Activated CD4-positive, alpha-beta T cell treated with anti-CD3 and anti-CD28 coated beads, Interleukin-2, amount 10 ng/mL, durations not matched to agents 7 days and 5 days (primary cell): ENCODE measurements at places on chromosomes 1 and 21. TPM values are rescaled to one million over a fixed set of nuclear protein-coding genes. Genes with fewer than 3 reads are reported as not detected.

GRCh38 chr1:31399976-31400375 lies 13.0 kb upstream of the SERINC2 start:
- no peak for DNase-seq

- no peak for DNase-seq
These were observed 40.6 kb downstream of the STUM start for GRCh38 chr1:226589008-226589733.

- DNase-seq = no peak
These were observed 10.5 kb downstream of the CASZ1 start for GRCh38 chr1:10785728-10786638.

DNA sequence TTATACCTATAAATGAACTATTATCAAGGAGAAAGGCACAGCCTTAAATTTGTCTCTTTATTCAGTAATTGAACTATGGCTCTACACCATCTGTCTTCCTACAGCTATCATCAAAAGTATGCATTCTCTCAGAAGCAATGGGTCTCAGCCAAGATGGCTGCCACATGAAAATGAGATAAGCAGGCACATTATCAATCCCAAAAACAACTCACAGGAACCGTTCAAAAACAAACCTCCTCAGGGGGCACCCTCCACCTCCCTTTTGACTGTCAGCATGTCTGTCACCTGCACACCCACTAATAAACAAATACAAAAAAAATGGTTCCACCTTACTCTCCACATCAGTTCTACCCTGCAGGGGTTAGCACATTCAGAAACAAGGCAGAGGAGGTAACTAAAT lies 23.6 kb downstream of the KIAA0319L start:
- no peak for DNase-seq

DNA sequence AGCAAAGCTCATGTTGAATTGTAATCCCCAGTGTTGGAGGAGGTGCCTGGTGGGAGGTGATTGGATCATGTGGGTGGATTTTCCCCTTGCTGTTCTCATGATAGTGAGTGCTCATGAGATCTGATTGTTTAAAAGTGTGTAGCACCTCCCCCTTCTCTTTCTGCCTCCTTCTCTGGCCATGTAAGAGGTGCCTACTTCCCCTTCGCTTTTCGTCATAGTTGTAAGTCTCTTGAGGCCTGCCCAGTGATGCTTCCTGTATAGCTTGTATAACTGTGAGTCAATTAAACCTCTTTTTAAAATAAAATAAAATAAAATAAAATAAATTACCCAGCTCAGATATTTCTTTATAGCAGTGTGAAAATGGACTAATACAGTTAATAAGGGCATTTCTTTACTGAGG lies 1025.7 kb downstream of the PLA2G4A start:
- DNase-seq = no peak

DNA sequence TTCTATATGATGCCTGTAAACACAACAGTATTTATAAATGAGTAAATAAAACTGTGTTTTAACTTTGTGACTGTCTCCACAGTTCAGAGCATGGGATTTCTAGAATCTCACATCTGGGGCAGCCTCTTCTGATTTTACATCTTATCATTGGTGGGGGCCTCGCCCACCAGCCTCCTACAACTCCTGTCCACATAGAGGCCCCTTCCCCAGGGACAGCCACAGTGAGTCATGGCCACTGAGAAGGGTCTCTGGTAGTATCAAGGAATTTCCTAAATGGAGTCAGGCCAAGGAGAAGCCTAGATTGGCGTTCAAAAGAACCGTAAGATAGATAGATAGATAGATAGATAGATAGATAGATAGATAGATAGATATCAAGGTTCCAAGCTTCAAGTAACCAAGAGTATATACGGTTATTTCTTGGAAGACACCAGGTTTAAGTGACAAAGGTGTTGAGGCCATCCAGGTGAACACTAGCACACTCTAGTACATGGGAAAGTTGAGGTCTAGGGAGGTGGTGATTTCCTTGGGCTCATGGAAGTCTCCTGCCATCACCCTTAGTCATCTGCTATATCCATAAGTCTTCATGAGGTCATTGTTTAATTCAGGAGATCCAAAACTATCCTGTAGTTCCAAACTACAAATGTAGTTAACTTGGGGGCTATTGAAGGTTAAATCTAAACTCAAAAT lies 121.6 kb downstream of the SYT2 start:
- DNase-seq = no peak

DNA sequence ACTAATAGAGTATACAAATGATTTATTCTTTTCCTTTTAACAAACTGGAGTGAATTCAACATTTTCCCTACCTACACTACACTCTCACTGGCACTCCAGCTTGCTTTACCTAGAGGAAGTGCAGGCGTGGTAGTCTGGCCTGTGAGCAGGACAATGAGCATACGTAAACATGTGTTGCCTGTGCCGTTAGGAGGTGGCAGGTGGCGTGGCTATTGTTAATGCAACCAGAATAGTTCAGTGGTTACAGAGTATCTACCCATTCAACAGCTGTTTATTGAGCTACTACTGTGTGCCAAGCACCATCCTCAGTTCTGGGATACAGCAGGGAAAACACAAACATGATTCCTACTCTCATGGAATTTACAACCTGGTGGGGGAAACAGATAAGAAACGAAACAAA lies 299.7 kb upstream of the KAZN start:
- no peak for DNase-seq

DNA sequence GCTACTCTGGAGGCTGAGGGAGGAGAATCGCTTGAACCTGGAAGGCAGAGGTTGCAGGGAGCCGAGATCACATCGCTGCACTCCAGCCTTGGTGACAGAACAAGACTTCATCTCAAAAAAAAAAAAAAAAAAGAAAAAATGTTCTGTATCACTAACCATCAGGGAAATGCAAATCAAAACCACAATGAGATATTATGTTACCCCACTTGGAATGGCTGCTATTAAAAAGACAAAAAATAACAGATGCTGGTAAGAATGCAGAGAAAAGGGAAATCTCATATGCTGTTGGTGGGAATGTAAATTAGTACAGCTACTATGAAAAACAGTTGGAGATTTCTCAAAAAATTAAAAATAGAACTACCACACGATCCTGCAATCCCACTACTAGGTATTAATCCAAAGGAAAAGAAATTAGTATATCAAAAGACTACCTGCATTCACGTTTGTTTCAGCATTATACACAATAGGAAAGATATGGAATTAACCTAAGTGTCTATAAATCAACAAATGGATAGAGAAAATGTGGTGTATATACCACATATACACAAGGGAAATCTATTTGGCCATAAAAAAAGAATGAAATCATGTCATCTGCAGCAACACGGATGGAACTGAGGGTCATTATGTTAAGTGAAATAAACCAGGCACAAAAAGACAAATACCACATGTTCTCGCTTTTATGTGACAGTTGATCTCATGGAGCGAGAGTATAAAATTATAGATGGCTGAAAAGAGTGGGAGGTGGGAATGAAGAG lies 62.6 kb downstream of the ABL2 start:
- no peak for DNase-seq

GRCh38 chr21:38202811-38203210 lies 54.0 kb upstream of the KCNJ15 start:
- DNase-seq = no peak

GRCh38 chr1:227892489-227893299 lies 55.0 kb downstream of the WNT9A start:
- DNase-seq = no peak

DNA sequence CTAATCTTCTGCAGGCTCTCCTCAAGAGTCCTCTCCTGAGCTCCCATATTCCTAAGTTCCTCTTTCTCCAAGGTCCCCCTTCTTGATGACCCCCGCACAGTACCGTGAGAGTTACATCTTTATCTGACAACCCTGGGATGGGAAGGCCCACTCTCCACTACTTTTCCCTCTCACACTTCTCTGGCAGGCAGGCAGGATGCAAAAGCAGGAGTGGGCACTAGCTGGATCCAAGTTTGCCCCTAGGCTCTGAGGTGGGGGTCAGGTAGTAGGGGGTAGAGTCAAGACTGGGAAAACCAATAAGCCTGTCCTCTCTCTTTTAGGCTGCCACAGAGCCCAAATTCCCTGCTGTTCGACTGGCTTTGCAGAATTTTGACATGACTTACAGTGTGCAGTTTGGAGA lies 3.9 kb downstream of the NSUN4 start:
- no peak for DNase-seq

GRCh38 chr1:169692756-169693460 lies 18.5 kb downstream of the SELL start:
- peak; percentile 67 for DNase-seq

GRCh38 chr1:23354245-23354644 lies 10.2 kb upstream of the HNRNPR start:
- no peak for DNase-seq

DNA sequence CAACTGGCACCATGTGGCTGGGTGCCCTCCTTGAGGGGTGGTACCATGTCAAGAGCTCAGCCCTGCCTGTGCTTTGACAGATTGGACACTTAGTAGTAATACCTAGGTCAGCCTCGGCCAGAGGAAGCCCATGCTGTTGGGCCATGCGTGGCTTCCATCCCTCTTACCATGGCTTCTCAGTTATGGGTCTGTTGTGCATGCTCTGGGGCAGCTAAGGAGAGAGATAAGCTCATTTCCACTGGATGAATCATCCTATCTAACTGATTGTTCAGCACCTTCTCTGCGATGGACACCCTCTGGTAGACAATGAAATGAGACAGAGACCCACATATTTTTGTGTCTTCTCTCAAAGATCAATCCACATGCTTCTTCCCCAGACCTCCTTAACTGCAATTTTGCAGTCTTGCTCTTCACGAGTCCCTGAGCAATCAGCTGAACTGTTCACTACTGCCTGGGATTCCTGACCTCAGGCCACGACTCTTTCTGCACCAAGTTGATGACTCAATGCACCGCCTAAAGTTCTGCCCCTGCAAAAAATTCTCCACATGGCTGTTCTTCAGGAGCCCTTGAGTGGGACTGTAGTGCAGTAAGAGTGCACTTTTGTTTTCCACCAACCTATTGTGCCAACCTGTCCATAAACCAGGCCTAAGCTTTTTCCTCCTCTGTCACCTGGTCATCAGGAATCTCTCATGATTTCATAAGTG lies 6.9 kb upstream of the TRIM62 start:
- DNase-seq = no peak

DNA sequence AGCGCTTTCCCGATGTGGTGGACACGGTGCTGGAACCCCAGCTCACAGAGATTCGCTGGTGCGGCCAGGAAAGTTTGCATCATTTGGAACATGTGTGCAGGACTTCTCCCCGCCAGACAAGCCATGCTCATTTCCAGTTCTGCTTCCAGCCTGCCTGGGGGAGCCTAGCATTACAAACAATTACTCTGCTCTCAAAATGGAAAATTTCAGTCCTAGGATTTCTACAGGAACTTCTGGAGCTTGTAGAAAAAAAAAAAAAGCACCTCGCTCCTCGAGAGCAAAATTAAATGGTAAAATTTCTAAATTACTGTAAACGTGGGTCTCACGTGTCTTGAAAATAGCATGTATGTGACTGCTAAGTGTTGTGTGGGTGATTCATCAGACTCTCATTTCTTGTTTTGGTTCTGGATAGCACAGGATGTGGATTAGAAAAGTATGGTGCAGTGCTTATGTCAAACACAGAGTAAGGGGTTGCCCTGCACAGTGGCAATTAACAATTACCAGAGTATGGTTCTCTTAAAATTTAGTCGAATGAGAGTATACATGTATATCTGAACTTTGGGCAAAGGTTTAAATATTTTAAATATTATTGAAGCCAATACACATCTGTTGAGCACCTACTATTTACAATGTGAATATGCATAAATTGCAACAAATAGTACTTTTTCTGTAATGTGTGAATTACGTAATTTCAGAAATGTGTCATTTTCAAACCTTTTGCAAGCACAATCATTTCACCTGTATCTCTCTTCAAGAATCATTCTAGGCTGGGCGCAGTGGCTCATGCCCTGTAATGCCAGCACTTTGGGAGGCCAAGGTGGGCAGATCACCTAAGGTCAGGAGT lies 61.8 kb upstream of the PTGFRN start:
- peak; percentile 29 for DNase-seq

- DNase-seq = no peak
These were observed 4.1 kb upstream of the GNPAT start for GRCh38 chr1:231236938-231237337.

GRCh38 chr1:208154679-208155642 lies 89.2 kb downstream of the PLXNA2 start:
- no peak for DNase-seq

DNA sequence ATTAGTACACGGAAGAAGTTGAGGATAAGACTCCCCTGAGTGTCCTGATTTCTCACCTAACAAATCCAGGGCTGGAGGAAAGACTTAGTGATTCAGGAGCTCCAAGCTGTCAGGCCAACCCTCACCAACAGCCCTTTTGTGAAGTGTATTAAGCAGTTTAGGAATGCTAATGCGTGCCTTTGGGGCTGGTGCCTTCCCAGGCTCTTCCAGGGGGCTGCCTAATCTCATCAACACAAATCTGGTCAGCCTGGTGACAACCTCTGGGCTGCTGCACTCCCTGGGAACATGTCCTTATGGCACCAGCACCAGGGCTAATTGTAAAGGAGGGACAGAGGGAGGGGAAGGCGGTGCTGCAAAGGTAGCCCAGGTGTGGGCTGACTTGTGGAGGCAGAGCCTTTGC lies 15.5 kb downstream of the CSMD2 start:
- DNase-seq = no peak

DNA sequence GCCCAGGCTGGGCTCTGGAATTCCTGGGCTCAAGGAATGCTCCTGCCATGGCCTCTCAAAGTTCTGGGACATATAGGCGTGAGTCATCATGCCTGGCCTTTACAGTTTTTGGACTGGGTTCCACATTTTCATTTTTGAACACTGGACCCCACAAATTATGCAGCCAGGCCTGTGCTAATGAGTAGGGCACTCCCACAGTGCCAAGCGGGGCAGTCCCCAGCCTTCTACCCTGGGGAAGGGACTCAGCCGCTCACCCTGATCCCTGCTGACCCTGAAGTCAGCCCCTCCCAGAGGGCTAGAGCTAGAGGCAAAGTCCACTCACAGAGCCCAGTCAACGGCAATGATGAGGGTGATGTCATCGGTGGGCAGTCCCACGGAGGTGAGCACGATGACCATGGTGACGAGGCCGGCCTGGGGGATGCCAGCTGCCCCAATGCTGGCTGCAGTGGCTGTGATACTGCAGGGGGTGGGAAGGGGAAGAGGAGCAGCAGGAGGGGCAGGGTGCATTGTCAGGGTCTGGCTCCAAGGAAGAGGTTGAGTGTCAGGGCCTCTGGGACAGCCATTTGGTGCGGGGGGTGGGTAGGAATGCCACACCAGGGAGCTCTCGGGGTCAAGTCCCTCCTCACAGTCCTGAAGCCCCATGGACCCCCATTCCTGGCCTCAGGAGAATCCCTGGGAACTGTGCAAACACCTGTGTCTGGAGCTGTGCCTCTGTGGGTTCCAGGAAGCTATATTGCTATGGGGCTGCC lies 27.6 kb downstream of the PODN start:
- DNase-seq = no peak

- no peak for DNase-seq
These were observed 18.2 kb downstream of the CRYZ start for GRCh38 chr1:74714429-74715235.

PTGFR gene
- total RNA-seq = not detected

CELA2A gene
- total RNA-seq = not detected

MXRA8 gene
- 0.15 TPM for total RNA-seq

ZNF648 gene
- not detected for total RNA-seq

KCNN3 gene
- not detected for total RNA-seq

TPM3 gene
- 902 TPM for total RNA-seq

RGS16 gene
- total RNA-seq = 1.9 TPM

FMOD gene
- total RNA-seq = not detected

CREB3L4 gene
- total RNA-seq = 7.9 TPM
